Upper lobe of left lung (tissue), 6 donors: ENCODE measurements at places on chromosomes 3 and 15. TPM values are rescaled to one million over a fixed set of nuclear protein-coding genes. Genes with fewer than 3 reads are reported as not detected.

The NANOGP8 gene
- total RNA-seq, result 0.63 TPM

The CNTN4 gene
- 1.0 TPM for total RNA-seq

DNA sequence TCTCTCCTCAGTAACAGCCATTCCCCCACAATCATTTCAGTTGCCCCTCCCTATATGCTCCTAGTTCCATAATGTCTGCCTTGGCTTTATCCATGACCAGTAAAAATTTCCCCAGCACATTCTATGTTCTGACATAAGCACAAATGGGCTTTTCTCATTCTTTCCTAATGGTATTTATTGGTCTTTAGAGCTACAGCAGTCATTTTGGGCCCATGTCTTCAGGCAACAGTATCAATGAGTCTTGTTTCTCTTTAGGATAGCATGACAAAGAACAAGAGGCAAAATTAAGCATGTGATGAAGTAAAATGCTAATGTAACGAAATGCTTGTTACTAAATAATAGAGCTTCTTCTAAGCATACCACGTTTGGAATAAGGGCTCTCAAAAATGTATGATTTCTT lies 8.2 kb downstream of the DPP8 start:
- no peak for DNase-seq

DNA sequence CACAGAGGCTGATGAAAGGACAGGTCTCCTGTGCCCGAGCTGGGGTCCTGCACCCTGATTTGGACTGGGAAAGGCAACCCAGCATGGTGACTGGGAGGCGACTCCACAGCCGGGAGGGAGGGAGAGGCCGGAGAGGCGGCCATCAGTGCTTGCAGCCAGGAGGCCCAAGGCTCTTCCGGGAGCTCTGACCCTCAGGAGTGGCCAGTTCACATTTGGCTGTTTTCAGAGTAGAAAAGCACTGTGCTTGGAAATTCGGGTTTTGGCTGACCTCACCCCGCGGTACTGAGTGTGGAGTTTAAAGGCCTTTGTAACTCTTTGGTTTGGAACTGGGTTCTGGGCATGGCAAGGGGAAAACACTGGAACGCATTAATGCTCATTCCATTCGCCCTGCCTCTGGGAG lies 31.9 kb downstream of the SMAD6 start:
- DNase-seq, result no peak

DNA sequence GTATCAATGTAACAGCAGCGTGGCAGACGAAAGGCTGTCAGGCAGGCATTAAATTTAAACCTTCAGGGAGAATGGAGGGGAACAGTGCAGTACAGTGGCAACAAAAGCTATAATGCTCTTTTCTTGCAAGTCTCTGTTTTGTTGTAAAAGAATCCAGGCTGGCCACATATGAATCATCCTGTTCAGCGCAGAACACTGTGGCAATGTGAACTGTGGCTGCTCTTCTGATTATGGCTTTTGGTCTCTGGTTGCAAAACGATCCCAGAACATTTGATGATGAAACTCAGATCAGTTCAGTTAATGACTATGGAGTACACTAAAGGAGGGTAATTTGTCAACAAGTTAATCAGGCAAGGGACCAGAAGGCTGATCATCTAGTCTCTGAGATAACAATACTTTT lies 219.7 kb upstream of the SGO1 start:
- no peak for DNase-seq

- no peak for DNase-seq
Observed at GRCh38 chr3:24158761-24159454, 213.8 kb downstream of the NR1D2 start.

GRCh38 chr15:89615135-89615534 lies 39.9 kb downstream of the TICRR start:
- DNase-seq, result no peak

The COL8A1 gene
- 80.4 TPM for total RNA-seq

DNA sequence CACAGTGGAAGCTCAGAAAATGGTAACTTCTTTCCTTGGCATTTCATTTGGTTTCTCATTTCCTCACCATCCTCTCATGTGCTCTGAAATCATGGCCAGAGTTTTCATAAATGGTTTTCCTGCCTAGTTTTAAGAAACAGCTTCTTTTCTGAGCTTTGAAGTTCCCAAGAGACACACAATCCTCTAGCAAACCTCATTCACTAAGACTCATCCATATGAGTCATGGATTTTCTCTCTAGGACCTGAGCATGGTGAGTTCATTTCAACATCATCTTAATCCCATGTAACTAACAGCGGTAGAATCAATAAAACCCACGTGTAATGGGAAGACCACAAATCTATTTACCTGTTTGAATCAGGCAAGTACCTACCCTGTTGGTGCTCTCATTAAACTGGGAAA lies 274.5 kb upstream of the LRTM1 start:
- no peak for DNase-seq

The LRRC31 gene
- 1.7 TPM for total RNA-seq

The EOMES gene
- total RNA-seq, result 0.91 TPM

The LRTM1 gene
- total RNA-seq, result not detected

DNA sequence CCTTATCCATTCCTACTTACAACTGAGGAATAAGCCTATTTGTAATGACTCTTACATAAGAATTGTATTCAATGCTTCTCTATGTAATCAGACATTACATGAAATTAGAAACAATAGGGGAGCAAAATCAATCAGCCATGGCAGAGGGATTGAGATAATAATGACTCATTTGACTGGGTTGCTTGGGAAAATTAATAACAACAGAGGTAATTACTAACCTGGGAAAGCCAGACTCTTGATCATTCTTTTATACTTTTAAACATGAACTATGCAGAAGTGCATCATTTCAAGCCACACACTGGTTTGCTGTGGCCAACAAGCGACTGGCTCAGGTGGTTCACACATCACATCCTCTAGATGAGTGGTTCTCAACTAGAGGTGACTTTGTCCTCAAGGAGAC lies 126.3 kb upstream of the CRBN start:
- no peak for DNase-seq

DNA sequence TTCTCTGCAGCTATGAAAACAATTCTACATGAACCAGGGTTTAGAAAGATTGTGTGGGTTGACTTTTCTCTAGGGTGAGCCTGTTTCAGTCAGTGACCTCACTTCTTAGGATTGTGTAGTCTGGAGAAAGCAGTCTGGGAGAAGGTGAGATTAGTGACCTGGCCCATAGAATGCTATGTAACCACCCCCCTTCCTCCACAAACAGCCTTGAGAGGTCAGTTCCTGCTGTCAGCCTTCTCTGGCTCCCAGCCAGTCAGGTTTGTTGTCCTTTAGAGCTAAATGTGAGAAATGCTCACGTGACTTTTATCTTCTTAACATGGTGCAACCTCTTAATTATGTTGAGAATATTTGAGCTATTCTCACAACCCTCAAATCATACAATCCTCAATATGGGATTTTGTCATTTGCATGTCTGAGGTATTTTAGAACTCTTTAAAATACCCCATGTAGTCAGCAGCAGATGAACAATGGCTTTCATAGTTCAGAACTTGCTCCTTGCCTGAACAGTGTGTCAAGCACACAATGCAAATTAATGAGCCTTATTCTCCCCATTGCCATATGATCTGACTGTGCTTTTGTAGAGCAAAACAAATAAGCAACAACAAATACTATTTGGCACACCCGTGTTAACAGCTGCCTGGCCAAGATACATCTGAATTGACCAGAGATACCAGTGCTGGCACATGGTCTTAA lies 311.6 kb downstream of the CNTN6 start:
- DNase-seq, result no peak

GRCh38 chr3:179020112-179020511 lies 51.5 kb downstream of the ZMAT3 start:
- DNase-seq, result no peak

DNA sequence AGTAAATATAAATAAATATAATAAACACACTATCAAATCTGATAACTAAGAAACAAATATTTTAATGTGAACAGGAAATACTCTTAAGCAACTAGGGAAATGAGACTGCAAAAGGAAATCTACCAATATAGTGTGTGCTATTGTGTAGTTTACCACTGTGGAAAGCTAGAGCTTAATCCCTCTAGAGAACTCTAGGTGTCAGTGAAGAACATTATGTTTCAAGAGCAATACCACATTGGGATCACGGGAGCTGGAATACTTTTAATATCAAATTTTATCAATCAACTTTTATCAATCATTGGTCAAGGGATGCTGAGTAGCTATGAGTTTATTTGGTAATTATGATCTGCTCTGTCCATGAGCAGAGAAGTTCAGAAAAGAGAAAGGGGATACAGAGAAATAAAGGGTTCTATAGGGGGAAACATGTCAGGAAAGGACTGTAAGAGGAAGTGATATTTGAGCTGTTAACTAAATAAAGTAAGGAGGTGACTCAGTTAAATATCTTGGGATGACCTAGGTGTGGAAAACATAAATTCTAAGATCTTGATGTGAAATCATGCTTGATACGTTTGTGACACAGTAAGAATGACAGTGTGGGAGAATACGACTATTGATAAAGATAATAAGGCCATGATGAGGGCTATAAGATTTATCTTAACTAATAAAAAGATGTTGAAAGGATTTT lies 762.2 kb upstream of the ALCAM start:
- DNase-seq, result no peak

GRCh38 chr15:32682977-32683630 lies 34.7 kb upstream of the GREM1 start:
- no peak for DNase-seq

- no peak for DNase-seq
Observed at GRCh38 chr3:187125319-187126031, 13.8 kb downstream of the RPL39L start.

DNA sequence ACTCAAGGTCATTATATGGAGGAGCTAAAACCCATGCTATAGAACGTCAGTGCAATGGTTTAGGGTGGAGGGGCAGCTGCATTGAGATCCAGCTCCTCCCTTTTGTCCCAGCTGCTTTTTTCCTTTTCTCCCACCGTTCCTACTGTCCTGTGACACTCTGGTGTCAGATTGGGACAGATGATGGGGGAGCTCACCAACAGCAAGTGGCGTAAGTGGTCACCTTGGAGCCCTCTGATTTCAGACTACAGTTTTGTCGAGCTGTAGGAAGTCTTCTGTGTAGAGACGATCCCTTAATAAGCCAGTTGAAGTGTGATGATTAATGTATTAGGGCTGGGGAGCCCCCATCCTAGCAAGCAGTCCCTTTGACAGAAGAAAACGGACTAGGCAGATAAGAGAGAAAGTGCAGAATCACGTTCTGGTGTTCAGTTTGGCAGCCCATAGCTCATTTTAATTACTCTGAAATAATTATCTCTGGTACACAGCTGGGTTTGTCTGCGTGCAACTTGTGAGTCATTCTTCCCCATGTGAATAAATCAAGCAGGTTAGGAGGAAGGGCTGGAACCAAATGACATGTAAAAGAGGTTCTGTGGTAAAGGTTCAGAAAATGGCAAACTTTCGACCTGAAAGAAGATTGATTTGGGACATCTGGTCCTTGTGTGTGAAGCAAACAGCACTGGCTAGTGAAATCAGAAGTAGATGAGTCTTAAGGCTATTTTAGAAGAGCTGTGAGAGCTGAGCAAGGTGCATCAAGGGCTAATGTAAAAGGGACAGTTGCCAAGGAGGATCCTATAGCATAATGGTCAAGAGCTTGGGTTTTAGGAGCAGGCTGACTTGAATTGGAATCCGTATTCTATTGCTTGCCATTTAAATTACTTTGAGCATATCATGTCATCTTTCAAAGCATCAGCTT lies 241.4 kb downstream of the EDEM1 start:
- no peak for DNase-seq

The FBXO40 gene
- total RNA-seq, result not detected
